GM12892 (cell line): ENCODE measurements at places on chromosomes 12 and 14.

GRCh38 chr14:94882401-94882800 lies 112.5 kb upstream of the GSC start:
- DNase-seq = no peak

- no peak for DNase-seq
Measured at GRCh38 chr14:103057028-103057371, 349 bp downstream of the CDC42BPB start.

GRCh38 chr14:100392356-100392755 lies 69.2 kb downstream of the SLC25A47 start:
- no peak for DNase-seq

DNA sequence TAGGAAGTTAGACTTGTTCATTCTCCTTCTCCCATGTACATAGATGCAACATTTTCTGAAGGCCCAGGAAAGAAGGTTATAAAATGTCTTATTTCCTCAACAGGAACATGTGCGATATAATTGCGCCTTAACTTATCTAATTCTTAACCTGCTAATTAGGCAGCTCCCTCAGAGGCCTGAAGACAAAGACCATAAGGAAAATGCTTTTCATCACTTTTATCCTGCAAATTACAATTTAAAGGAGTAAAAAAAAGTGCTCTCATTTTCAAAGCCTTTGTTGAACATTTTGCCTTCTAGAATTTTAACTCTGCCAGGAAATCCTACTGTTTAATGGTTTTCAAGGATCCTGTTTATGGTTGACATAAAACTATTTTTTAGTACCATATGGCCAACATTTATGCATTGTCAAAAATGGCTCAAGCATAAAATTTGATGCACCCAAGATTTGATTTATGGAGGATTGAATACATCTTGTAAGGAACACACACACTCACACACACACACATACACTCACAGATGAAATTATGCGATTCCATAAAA lies 660.4 kb upstream of the TMEM132C start:
- DNase-seq = no peak

DNA sequence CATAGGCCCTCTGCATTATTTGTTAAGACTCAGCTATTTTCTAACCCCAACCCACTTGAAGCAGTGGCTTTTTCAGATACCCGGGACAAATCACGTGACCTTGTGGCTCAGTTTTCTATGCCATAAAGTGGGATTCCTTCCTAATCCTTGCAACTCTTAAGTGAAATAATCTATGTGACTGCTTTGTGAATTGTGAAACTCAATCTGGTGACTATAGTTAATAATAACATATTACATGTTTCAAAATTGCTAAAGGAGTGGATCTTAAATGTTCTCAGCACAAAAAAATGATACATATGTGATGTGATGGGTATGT lies 17.3 kb downstream of the EML1 start:
- DNase-seq = no peak

DNA sequence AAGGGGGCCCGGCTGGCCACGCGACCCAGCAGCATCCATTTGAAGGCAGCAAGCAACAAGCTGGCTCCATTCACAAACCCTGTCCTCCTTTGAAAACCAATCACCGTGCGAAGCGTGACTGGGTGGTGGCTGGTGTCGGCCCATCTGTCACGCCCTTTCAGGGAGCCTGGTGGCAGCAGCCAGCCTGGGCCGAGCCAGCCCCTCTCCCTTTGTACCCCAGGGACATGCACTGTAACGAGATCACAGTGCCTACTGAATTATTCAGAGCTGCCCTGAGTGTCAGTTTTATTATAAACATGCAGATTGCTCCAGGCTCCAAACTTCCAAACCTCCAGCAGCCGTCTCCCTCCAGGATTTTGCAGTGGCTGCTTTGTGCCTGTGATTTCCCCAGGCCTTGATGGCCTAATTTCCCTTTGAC lies 22.3 kb upstream of the CTDSP2 start:
- DNase-seq = no peak

DNA sequence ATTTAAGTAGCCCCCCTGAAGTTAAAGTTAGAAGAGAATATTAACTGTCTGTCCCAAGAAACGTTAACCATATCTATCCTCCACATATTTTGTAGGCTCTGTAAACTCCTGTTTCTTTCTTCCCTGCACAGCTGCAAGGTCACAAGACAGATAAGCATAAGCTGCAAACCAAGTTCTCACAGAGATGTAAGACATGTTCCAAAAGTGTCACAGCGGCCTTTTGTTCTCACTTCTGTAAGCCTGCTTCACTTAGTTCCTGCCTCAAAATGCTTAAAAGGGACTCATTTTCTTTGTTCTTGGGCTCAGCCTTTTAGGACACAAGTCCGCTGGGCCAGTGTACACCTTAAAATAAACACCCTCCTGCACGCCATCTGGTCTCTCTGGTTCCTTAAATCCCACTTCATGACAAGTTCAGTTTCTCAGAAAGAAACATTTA lies 3.2 kb downstream of the RNASE1 start:
- DNase-seq = no peak

DNA sequence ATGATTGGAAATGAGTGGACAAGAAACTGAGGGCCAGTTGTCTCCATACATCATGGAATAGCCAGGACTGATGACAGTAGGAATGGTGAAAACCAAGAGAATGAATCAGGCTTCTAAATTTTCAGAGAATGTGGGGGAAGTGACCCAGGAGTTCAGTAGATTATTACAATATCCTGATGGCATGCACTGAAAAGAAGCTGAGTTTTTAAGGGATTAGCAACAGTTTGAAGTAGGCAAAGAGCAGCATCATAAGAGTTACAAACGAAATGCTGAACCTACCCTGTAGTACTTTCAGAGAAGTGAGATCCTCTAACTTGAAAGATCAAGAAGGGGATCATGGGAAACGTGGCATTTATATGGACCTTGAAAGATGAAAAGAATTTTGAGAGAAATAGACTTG lies 13.2 kb downstream of the SLC2A14 start:
- DNase-seq = no peak

- DNase-seq = peak; percentile 23
Measured at GRCh38 chr12:26971963-26972362, 33.7 kb downstream of the FGFR1OP2 start.

DNA sequence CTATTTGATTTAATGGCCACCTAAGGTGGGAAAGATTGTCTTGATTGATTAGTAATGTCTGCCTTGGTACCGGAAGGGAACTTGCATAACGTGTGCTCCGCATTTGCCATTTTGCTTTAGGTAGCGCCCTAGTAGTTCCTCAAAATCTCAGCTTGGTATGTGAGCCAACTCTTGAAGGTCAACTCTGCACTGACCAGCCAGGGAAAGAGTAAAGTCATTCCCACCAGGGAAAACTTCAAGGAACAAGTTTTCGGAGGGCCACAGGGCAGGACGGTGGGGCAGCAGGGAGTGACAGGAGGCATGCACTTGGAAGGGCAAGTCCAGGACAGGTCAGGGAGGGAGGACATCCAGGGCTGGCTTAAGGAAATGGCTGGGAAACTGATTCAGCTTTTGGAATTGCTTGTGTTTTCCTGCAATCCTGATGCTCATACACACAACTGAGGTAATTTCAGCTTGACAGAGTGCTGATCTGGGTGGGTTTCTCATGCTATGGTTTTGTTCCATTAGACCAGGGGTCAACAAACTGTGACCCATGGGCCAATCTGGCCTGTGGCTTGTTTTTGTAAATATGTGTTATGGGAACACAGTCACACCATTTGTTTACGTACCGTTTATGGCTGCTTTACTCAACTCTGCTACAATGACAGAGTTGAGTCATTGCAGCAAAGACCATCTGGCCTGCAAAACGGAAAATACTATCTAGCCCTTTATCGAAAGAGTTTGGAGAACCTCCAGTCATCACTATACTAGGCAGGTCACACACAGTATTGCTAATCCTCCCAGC lies 184.5 kb downstream of the RBM19 start:
- DNase-seq = no peak

DNA sequence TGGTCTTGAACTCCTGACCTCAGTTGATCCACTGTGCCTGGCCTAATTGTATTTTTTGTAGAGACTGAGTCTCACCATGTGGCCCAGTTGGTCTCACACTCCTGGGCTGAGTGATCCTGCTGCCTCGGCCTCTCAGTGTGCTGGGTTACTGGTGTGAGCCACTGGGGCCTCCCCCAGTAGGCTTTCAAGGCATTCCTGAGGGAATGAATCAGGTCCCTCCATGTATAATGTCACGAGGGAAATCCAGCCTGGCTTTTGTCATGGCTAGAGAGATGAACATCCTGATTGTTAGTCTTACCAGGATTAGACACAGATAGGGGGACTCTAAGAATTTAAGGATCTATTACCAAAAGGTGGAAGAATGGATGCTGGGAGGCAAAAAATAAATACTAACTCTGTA lies 51.9 kb downstream of the CPSF2 start:
- DNase-seq = no peak

- DNase-seq = no peak
Measured at GRCh38 chr14:56199982-56200577, 81.9 kb downstream of the PELI2 start.

DNA sequence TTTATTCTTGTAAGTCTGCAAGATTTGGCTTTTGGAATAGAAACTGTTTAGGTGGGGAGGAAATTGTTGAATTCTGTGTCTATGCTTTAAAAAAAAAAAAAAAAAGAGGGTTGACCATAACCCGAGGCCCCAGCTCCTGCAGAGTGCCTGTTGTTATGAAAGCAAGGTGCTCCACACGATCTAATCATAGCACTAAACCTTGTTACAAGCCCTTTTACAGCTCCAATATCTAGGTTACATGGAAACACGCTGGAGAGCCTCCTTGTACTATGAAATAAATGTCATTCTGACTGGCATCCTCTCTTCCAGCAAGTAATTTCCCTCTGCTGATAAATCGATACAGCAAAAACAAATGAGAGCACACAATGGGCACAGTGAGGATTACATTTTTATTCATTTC lies 303.1 kb upstream of the SOX5 start:
- no peak for DNase-seq

- DNase-seq = no peak
Measured at GRCh38 chr12:13911756-13912554, 69.4 kb downstream of the GRIN2B start.

DNA sequence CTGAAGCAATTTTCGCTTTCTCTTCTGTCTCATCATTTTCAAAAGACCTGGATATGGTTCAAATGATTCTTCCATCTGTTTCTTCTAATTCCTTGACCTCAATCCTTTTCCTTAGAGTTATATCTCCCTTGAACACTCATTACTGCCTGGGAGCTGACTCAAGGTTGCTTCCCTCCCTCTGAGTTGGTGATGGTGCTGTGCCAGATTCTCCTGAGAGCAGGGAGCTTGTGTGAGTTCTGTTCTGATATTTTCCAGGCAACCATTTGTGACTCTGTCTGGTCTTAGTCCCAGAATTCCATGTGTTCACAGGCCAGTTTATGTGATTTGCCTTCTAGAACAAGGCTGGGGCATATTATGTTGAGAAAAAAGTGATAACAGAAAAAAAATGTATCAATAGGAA lies 505.1 kb upstream of the SYT1 start:
- DNase-seq = no peak

- DNase-seq = no peak
Measured at GRCh38 chr12:21561158-21561557, 35.1 kb downstream of the SPX start.

- no peak for DNase-seq
Measured at GRCh38 chr14:54562334-54562733, 4.6 kb upstream of the SAMD4A start.

DNA sequence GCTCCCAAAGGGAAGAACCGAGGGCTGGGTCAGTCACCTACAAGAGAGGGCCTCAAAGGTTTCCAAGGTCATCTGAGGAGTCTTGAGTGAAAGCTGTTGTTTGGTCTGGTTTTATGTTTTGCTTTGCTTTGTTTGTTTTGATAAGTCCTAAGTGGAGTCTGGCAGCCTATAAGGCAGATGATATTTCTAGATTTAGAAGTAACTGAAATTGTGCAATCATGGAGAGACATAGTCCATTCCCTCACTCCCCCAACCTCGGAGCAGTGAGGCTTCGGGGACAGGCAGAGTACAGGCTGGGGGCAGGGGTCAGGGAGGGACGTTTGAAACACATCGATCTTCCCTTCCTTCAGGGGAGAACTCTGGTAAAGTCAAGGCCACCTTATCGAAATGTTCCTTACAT lies 42.3 kb downstream of the TTC9 start:
- DNase-seq = no peak

- DNase-seq = no peak
Measured at GRCh38 chr12:56933826-56934625, at the start of gene SDR9C7. Gene SDR9C7, minus strand, starts transcription at chr12:56934408. Its CDS starts 147 bp downstream, at chr12:56934261.
